ENCODE measurements at places on chromosomes 2 and 18.
A peak's percentile ranks its signal among the peaks of the same experiment; 100 is the strongest.

GRCh38 chr18:76433788-76434187, 61.3 kb downstream of the ZNF516 start:
- no peak for DNase-seq

- no peak for DNase-seq
These were observed 103.9 kb upstream of the ACVR1C start for GRCh38 chr2:157732596-157732995.

GRCh38 chr2:60312618-60313017, 240.8 kb downstream of the BCL11A start:
- DNase-seq, result no peak

- peak; percentile 12 for DNase-seq
These were observed 702.4 kb upstream of the RAB6C start for GRCh38 chr2:129276978-129277584.

GRCh38 chr18:35153609-35154272, 87.1 kb upstream of the ZNF397 start:
- no peak for DNase-seq

DNA sequence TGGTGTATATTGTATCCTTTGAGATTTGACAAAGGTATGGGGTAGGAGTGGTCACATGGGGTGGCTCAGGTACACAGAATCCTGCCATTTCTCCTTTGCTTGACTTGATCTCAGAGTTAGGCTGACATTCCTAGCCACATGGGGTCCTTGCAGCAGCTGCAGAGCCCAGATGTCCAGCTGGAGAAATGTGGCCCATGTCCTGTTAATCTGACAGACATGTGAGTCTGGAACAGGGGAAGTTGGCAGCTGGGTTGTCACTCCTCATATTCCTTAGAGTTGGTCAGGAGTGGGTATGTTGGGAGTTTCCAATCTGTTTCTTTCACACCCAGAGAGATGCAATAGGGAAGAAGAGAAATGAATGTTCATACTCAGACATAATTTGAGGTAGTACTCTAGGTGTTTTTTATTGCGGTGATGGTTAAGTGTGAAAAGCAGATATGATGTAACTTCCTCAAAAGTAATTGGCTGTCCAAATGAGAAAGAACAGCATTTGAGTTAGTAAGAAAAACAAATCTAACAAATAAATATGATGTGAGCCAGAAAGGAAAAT, 402.6 kb upstream of the MEIS1 start:
- no peak for DNase-seq

GRCh38 chr2:44941551-44942234, at the start of gene SIX3:
SIX3 (plus strand) TSS chr2:44941702; CDS start chr2:44942105, 403 bp downstream.
- peak; percentile 56 for DNase-seq
